Eye (tissue), 1 donor: ENCODE measurements at places on chromosomes 2 and 18.

DNA sequence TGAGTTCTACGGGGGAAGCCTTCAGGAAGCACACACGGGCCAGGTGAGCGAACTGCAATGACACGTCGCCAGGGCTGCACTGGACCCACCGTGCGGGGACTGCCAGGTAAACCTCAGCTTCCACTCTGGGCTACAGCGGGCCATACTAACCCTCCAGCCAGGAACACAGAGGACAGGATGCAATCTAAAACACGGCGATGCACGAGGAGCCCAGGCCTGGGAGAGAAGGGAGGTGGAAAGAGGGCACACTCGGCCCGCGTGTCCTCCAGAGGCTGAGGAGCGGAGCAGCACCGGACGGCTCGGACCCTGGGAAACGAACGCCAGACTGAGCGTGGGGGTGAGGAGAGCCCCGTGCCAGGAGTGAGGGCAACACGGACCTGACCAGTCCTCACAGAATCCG is 69.3 kb downstream of the HDAC4 start:
- DNase-seq, result no peak

- no peak for DNase-seq
Measured at GRCh38 chr2:9966491-9967022, 15.1 kb downstream of the GRHL1 start.

DNA sequence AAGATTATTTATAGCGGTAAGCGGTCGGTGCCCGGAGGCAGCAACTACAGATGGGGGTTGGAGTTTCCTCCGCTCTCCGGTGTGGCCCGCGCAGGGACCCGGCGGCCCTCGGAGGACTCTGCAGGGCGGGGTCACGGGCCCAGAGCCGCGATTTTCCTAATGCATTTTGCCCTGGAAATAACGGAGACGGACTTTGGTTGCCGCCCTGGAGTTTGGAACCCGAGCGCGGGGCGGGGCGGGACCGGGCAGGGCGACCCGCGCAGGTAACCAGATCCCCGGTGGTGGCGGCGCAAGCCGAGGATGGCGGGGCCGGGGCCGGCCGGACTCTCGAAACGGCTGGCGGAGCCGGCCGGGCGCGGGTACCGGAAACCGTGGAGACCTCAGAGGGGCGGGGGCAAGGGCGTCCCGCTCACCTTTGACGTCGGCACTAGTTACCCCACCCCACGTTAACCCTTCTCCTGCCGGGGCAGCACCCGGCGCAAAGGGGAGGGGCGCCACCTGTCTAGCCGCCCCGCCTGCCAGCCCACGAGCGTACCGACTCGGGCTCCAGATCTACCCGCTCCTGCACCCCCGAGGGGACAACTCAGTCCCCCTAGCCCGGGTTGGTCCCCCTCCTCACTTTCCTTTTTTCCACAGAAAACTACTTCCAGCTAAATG is 2.9 kb downstream of the CYP26B1 start:
- DNase-seq, result peak; percentile 55

DNA sequence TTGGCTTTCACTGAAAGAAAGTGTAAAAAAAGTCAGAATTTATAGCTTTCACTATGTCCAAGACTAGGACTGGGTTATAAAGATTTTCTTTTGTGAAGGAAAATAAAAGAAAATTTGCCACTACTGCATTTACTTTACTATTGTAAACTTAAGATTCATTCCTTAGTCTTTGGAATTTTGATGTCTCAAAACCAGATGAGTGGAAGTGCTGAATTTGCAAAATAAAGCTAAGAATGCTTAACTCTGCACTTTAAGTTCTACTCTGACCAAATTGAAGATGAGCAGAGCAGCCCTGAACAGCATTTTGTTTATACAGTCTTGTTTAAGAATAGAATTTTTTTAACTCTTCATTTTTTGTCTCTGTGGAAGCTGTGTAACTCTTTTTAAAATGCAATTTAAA is 102.4 kb downstream of the ICA1L start:
- DNase-seq, result no peak

DNA sequence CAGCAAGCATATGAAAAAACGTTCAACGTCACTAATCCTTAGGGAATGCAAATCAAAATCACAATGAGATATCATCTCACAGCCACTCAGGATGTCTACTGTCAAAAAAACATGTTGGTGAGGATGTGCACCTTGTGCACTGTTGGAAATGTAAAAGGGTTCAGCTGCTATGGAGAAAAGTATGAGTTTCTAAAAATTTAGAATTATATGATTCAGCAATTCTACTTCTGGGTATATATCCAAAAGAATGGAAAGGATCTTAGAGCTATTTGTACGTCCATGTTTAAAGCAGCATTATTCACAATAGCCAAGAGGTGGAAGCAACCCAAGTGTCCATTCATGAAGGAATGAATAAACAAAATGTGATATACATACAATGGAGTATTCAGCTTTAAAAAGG is 50.0 kb downstream of the CFAP210 start:
- DNase-seq, result no peak

- no peak for DNase-seq
Measured at GRCh38 chr2:11140492-11140891, 14.8 kb upstream of the SLC66A3 start.

DNA sequence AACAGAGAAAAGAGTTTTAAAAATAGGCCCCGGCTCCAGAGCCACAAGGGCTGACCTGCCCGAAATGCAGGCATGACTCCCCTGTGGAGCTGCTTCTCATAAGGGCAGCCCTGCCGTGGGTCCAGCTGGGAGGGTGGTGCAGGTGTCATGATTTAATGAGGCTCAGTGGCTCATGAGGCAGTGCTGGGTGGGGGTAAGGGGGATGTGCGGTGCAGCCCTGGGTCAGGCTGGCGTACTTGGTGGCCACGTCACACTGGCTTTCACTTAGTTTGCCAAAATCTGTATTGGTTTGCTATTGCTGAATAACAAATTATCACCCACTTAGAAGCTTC is 33.6 kb downstream of the HJURP start:
- no peak for DNase-seq

DNA sequence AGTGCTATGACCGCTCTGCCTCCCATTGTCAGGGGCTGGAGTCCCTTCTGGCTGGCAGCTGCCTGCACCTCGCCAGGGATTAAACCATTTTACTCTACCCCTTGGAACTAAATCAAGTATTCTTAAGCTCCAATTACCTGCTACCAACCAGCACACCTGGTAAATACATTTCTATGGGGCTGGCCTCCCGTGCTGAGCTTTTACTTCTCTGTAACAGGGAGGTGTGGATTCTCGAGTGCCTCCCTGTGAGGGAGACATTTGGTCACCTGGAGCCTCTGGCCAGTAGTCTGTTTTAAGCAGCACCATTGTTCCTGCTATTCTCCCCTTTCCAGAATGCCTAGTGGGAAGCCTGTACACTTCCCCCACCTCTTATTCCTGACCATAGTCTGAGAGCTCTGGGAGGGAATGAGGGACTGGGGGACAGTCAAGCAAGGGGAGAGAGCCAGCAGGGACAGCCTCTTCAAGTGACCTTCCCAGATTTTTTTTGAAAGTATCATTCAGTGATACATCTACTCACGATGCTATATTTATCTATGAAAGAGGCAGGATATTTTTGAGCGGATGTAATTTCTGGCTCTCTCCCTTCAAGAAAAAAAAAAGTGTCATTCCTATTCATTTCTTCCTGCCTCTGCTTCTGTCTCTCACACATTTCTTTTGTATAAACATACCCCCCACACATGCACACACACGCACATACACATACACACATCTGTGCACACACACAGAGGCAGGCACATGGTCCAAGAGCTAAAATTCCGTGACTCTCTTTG is 112.8 kb downstream of the CAPN13 start:
- no peak for DNase-seq

DNA sequence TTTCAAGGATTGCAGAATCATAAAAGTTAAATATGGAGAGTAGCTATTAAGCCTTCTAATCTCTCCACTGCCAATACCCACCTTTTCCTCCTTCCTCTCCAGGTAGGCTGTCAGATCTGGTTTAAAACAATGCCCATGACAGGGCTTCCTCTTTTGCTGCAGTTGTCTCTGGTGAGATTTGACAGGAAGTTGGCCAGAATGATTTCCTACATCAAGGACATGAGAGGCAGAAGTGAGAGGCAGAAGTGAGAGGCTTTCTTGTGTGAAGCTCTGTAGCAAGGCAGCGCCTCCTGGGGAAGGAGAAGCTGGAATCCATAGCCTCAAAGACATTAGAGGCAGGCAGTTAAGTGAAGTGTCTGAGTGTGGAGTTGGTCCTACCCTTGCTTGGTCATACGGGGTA is 385.7 kb downstream of the HRH4 start:
- DNase-seq, result no peak
